ENCODE measurements at places on chromosomes 16 and 17. TPM values are rescaled to one million over a fixed set of nuclear protein-coding genes. Genes with fewer than 3 reads are reported as not detected.

KRTAP3-1 gene
- not detected for total RNA-seq

BBS2 gene
- total RNA-seq: 22.2 TPM

SBK1 gene
- 23.6 TPM for total RNA-seq

TMC8 gene
- 3.3 TPM for total RNA-seq

PIP4K2B gene
- 48.5 TPM for total RNA-seq

VKORC1 gene
- 127 TPM for total RNA-seq

PRAC1 gene
- total RNA-seq: 173 TPM

FSCN2 gene
- total RNA-seq: 0.33 TPM

MYH1 gene
- total RNA-seq: not detected

PDF gene
- 25.3 TPM for total RNA-seq

ALOX15B gene
- not detected for total RNA-seq

RSL1D1 gene
- total RNA-seq: 221 TPM

ACE gene
- 7.6 TPM for total RNA-seq

ANKRD13B gene
- 11.9 TPM for total RNA-seq

TM4SF5 gene
- total RNA-seq: not detected

CCL7 gene
- total RNA-seq: not detected

POLR3K gene
- 13.5 TPM for total RNA-seq
